ENCODE measurements at places on chromosomes 13 and 19.
A peak's percentile ranks its signal among the peaks of the same experiment; 100 is the strongest.

DNA sequence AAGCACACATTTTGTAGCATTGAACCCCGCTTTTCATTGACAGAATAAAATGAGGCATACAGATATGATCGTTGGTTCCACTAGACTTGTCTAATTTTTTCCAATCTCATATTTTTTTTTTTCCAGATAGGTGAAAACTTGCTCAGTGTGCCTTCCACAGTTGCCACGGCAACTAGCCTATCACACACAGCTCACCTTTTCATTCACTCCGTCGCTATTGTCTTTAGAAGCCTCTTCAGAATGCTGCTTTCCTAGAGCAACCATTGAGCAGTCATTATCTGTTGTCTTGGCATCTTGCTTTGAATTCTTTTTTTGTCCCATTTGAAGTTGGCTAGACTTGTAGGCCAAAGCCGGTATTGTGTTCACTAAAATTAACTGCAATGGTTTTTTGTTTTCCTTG lies 37.7 kb upstream of the ESD start:
- no peak for DNase-seq

- DNase-seq: no peak
Observed at GRCh38 chr13:110426735-110427134, 119.7 kb downstream of the COL4A2 start.

DNA sequence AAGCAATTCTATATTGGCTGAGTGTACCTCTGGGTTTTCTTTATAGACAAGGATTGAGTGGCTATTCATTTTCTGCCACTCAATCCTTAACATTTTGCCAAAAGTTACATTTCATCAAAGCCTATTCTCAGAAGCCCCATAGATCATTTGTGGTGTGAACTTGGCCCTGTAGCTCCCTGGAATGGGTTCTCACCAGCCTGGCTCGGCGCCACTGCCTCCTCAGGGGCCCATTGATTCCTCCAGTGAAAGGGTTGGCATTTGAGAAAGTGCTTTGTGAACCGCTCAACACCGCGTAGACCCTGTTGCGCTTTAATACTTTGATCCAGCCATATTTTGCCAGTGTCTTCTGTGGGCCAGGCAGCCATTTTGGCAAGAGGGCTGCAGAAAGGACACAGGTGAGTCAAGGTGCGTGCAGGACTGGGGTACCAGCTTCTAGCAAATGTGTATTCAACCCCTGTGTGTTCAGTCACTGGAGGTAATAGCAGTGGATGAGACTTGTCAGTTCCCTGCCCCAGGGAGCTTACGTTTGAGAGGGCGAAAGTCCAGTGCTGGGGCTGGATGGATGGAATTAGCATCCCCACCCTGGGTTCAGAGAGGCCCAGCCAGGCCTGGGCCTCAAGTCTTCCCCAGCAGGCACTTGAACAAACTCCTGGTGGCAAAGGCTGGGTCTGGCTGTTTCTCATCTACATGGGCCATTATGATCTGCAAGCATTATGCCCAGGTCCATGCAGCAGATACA lies 3.8 kb downstream of the RAB8A start:
- no peak for DNase-seq

DNA sequence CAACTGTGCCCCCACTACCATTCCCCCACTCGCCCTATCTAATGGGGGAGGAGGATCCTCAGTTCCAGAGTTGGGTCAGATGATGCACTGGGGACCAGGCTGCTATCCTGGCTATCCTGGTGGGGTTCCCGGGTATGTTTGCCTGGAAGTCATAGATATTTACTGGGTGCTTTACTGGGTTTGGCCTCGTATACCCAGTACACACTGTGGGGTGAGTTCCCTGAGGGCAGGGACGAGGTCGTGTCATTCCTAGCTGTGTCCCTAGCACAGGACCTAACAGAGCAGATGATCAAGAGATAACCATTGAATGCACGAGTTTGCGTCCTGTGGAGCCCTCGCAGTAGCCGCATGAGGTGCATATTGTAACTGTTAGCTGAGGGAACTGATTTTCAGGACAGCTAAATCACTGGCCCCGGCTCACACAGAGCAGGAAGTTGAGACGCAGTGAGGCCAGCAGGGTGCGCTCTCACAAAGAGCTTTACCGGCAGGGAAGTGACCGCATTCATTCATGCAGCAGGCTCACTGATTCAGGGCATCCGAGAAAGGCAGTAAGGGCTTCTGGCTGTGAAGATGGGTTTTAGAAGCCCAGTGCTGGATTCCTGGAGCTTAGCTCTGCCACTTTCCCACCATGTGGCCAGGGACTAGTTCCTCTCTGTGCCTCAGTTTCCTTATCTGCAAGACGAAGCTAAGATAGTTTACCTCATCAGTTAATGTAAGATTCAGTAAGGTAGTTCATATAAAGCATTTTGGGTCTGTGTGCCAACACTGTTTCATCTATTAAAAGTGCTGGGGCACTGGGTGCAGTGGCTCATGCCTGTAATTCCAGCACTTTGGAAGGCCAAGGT lies 6.0 kb downstream of the RUVBL2 start:
- peak; percentile 61 for DNase-seq

DNA sequence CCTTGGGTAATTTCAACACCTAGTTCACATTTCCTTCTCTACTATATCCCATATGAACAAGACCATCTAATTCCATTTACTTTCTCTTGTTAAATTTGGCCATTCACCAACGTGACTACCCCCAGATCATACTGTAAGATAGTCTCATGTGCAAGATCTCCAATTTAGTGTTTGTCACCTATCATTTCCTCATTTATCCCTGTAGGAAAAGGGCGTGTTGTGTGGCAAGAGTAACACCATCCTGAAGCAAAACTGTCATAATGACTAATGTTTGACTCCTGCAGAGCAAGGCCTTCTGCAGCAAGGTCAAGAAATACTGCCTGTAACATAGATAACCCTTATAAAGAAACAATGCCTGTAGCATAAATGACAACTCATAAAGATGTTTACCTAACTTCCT lies 51.3 kb downstream of the SUCLA2 start:
- no peak for DNase-seq

- no peak for DNase-seq
Observed at GRCh38 chr19:3981736-3982681, 3.3 kb downstream of the EEF2 start.

GRCh38 chr13:94479616-94480015 lies at the start of gene DCT:
Gene DCT, minus strand, starts transcription at chr13:94479682. Its CDS starts 427 bp downstream, at chr13:94479255.
- no peak for DNase-seq

DNA sequence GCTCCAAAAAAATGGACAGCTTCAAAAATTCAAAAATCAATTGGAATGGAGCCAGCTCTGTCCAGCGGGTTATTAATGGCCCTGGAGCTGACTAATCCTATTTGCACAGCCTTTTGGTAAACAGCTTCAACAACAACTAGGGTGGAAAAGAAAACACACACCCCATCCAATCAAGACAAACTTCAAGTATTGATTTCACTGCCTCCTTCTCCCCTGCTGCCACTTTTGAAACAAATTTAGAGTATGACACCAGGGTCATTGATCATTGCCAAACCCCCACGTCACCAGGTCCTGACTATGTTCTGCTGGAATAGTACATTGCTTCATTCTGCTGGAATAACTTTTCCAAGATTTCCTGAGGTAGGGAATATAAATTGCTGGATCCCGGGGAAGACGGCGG lies 56.8 kb upstream of the GTF3A start:
- no peak for DNase-seq

Data from activated effector memory CD4-positive, alpha-beta T cell treated with Interleukin-2 at 50 U/mL for 16 hours (primary cell).